HS-5 (cell line): ENCODE measurements at places on chromosomes 4 and X.

DNA sequence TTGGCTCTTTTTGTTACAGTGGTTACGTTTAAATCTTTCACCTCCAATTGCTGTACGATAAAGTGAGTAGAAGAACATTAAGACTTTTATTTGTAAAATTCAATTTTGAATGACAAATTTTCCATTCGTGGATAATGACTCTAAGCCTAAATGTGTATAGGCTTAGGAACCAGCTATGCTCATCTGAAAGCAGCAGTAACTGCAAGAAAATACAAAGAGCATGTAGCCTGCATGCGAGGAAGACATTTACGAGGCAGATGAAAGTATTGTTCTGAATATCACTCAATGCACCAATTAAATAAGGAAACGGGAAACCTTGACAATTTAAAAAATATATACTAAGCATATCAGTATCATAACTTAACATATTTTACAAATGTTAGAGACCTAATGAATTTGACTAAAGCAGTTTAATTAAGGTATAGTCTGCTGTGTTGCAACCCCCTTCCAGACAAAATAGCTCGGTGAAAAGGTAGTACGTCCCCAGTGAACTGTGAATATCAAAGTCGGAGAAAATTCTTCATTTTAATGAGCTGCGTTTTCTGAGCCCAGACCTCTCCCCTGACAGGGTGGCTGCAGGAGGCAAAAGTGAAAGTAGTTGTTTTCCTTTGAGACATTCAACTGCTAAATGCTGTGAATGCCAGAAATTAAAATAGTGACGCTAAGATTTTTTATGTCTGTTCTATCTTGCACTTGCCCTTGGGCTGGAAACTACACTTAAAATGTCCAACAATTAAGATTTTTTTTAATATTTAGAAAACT lies 1236.5 kb upstream of the TENM3 start:
- DNase-seq = no peak

DNA sequence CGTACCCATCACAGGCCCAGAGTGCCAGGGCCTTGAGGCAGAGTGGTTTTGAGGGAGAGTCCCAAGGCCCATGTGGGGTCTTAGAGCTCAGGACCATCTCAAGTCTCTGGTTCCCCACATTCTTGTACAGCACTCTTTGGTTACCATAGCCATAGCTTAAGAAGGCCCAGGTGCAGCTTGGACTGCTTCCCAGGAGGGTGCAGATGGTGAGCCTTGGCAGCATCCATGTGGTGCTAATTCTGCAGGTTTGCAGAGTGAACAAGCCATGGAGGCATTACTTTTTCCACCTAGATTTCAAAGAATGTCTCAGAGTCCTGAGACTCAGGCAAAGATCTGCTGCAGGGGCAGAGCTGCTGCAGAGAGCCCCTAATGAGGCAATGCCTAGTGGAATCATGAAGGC lies 171.7 kb downstream of the STK32B start:
- no peak for DNase-seq

GRCh38 chr4:184475498-184475897 lies 1.1 kb upstream of the IRF2 start:
- no peak for DNase-seq

DNA sequence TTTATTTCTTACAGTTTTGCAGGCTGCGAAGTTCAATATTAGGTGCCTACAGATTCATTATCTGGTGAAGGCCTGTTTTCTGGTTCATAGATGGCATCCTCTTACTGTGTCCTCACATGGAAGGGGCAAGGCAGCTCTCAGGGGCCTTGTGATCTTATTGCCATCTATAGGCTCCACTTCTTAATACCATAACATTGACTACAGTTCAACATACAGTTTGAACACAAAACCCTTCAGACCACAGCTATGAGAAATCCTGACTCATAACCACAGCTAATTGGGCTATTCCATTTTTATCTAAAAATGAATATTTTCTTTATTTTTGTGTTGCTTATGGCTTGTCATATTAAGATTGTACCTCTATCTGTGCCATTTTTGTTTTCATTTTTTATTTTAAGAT lies 72.3 kb downstream of the STAG2 start:
- DNase-seq = peak; percentile 38

GRCh38 chrX:21382715-21383114 lies 8.5 kb downstream of the CNKSR2 start:
- DNase-seq = no peak

- no peak for DNase-seq
These were observed 242.8 kb downstream of the PPP3CA start for GRCh38 chr4:101104312-101105052.

DNA sequence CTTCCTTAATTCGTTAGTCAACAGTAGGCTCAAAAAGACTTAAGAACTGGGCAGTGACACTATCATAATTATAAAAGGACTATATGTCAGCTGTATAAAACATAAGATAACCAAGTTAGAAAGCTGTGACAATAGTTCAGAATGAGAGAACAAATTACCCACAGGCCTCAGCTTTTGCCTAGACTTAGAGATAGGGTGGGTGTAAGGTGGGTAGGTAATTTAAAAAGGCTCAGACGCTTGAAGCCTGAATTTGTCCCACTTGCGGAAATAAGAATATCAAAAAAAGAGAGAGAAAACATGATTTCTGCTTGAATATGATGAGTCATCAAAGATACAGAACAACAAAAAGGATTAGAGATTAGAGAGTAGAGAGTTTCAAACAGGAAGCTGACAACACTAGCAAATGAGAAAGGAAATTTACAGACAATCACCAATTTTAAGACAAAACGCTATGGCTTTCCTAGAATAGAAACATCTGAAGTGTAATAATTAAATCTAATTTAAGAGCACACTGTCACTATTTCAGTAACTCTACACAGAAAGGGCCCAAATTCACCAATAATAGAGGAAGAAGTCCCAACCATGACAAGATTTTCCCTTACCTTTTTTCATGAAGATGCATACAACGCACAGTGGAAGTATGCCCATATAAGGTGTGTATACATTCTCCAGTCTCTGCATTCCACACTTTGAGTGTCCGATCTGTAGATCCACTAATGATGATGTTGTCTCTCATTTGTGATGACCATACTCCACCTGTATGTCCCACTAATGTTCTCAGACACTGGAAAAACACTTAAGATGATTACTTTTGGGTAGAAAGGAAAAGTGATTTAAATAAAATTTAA lies 208.1 kb downstream of the FBXW7 start:
- no peak for DNase-seq

DNA sequence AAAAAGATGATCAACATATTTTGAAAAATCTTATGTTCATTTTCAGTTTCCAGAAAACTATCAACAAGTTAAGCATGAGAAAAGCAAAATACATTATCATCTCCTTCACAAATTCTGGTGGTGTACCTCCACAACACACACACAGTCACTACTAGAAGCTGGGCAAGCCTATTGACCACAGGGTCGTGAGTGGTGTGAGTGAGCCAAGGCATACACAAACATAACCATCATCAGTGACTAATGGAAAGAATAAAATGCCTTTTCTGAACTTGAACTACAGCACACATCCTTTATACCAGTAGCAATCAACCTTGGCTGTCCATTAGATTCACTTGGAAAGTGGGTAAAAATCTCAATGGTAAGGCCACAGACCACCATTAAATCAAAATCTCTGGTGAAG lies 180.2 kb downstream of the FAM47B start:
- no peak for DNase-seq

DNA sequence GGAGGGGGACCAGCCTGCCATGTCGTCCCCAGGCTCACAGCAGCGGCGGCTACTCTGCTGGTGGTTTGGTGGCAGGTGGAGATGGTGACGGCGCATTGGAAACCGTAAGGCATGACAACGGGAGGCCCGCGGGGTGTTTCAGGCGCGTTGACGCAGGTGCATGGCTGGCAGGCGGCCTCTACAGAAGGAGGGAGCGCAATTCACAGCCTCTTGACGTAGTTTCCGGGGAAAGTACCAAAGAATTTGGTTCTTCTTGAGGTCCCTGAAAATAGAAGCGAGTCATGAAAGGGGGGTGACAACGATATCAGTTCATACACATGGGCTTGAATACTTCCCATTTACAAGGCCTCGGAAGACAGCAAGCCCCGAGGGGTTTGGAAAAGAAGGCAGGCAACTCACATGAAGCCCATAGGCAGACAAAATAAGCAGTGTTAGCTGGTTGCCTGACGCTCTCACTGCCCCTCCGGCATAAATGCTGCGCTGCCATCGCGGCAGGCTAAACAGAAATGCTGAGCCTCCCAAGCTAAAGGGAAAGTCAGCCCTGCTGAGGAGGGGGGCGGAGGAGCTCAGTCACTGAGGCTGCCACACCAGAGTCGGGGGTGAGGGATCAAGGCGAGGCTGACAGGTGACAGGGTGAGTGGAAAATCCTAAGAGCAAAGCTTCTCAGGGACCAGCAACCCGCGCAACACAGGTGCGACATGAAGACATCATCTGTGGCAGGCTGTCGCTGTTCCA lies 52.3 kb upstream of the PDLIM3 start:
- DNase-seq = no peak

DNA sequence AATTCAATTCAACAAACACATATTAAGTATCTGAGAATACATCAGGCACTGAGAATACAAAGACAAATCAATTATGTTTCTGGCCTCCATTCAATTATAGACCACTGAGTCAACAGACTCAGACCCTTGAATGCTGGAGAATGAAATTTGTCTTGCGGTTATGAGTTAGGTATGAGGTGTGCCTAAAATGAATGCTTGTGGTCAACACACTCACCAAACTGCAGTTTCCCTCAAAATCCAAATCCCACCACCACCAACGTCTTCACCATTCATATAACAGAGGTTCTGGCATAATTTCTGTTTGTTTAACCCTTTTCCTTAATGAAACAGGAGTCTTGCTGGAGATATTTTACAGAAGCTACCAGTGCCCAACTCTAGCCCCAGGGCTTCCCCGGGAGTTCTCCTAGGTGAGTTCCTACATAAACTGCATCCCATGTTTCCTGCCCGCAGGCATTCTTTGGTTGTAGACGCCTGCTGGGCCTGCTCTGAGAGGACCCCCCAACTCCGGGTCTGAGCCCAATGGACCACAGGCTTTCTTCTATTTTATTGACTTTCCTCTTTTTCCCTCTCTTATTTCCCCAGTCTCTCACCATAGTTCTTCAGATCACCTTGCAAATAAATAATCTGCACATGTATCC lies 119.2 kb downstream of the DDX53 start:
- DNase-seq = no peak

GRCh38 chr4:19300213-19300612 lies 951.5 kb upstream of the SLIT2 start:
- no peak for DNase-seq

DNA sequence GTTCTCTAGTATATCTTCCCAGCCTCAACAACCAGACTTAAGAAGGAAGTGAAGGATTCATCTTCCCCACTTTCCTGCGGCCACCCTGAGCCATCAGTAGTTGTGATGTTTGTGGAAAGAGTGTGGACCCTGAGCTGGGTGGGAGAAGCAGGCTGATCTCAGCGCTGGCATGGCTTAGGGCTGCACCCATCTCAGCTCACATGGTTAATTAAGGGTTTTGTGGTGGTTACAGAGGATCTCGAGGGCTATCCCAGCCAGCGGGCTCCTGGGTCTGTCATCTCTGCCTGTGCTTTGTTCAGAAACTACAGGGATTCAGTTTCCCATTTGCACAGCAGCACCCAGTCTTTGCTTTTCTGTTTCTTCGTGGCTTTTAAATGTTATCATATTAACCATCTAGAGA lies 163.4 kb downstream of the PTTG2 start:
- DNase-seq = no peak

DNA sequence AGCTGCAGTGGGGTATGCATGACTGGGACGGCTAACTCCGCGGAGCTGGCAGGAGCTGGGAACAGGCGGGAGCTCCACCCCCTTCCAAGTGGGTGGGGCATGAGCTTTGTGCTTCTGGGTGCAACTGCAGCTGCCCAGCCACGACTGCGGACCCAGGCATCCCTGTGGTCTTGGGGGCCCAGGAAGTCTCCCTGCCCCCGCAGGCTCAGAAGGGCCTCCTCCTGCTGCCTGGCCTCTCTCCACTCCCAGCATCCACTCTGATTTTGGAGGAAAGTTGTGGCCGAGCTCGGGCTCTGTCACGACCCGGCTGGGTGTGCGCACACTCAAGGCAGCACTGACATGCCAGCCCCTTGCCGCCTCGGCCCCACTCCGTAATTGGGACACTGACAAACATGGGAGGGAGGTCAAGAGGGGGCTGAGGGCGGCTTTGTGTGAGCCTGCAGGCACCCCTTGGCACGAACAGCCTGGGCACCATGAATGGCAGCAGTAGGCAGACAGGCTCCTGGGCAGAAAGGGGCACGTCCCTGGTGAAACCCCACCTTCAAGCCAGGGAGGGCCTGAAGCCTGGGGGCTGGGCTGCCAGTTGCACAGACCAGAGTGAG lies 822.6 kb downstream of the GLUD2 start:
- DNase-seq = no peak

DNA sequence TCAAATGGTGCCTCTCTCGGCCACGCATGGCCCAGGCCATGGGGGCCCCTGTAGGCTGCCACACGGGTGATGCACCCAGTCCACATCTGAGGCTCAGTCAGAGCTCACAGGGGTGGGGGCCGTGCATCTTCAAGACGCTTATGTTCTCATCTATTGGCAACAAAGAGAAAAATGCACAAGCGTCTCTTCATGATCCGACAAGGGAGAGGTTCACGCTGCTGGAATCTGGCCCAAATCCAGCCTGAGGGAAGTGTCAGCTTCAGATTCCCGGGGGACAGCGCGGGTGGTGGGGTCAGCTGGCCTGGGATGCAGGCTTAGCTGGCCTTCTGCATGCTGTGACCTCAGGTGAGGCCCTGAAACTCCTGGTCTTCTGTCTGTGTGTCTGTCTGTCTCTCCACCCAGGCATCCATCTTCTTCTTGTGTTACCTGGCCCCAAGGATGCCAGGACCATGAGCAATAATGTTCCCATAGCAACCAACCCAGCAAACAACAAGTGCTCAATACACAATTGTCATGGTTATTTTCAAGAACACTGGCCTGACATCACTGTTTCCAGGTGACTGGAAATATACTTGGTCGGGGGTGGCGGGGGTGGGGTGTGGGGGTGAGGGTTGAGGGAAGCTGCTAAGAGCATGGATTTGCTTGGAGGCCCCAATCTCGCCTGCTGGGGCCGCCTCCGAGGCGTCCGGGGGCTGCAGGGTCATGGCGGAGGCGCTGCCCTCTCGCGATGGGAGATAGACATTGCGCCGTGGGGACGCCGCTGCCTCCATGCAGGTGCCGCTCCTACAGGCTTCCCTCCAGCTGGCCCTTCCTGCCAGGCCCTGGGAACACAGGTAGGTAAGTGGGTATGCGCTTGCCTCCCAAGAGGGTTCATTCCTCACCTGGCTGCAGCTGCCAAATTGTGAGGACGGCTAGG lies 48.3 kb downstream of the ABLIM2 start:
- no peak for DNase-seq

DNA sequence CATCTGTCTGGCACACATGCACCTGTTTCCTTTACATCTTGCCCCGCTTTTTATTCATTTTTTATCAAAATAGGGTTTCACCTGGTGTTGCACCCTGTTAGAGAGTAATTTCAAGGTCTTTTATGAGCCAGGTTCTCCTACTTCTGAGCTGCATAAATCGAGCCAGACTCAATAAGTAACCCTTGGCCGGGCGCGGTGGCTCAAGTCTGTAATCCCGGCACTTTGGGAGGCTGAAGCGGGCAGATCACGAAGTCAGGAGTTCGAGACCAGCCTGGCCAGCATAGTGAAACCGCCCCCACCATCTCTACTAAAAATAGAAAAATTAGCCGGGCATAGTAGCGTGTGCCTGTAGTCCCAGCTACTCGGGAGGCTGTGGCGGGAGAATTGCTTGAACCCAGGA lies 1.0 kb upstream of the PPP2R3B start:
- no peak for DNase-seq
